ENCODE measurements at places on chromosomes 3 and 15. TPM values are rescaled to one million over a fixed set of nuclear protein-coding genes. Genes with fewer than 3 reads are reported as not detected.

- DNase-seq = no peak
Measured at GRCh38 chr15:33678602-33679001, 289.7 kb upstream of the CHRM5 start.

- DNase-seq = no peak
Measured at GRCh38 chr15:101276501-101277037, 716 bp downstream of the SELENOS start.

DNA sequence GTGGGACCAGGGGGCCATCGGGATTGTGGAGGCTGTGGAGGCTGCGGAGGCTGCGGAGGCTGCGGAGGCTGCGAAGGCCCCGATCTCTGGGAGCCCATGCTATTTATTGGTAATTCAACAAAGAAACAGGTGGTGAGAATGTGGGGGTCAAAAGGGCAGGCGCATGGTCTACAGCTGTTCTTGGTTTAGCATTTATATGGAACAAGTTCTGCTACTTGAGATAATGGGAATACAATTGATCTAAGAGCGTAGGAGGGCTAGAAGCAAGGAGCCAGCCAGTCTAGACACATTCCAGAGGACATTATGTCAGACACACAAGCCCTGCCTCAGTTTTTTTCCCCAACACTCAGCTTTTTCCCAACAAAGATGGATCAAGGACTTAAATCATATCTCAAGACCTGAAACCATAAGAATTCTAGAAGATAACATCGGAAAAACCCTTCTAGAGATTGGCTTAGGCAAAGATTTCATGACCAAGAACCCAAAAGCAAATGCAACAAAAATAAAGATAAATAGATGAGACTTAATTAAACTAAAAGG lies 20.1 kb downstream of the C3orf80 start:
- no peak for DNase-seq

GRCh38 chr3:72738752-72739530 lies 109.3 kb downstream of the SHQ1 start:
- peak; percentile 67 for DNase-seq

- no peak for DNase-seq
Measured at GRCh38 chr15:67172172-67172571, 82.3 kb downstream of the AAGAB start.

DNA sequence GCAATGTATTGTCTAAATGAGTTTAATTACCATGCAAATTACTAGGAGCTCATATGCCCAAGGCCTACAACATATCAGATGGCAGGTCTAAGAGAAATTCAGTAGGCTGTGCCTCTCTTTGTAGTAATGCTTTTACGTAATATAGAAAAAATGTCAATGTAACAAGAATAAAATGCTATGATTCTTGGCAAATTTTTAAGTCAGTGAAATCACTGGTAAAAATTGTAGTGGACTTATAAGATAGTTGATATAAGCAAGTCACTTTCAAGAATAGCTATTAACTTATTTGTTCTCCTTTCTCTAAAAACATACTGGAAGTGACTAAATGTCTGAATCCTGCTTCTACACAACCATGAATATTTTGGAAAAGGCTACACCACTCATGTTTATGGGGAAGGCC lies 707.8 kb downstream of the TUSC7 start:
- DNase-seq = no peak

- no peak for DNase-seq
Measured at GRCh38 chr3:71045212-71045916, 538.2 kb downstream of the FOXP1 start.

DNA sequence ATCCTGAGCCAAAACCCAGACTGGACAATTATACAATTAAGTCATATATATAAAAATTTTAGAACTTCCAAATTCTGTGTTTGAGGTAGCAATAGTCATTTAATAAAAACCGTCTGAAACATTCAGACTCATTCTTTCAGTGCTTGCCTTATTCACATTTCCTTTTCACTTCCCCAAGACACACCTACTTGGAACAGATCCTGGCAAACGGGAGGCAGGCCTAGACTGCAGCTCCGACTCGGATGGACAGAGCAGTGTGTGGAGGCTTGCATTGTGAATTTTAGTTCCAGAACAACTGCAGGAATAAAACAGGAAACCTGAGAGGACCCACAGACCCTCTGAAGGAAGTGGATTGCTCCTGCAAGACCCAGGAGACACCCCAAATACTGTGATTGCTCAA lies 341.4 kb downstream of the CNTN3 start:
- no peak for DNase-seq

GRCh38 chr3:49120096-49120437 lies 556 bp downstream of the USP19 start:
- DNase-seq = no peak

GRCh38 chr3:63642488-63642887 lies 10.0 kb upstream of the SNTN start:
- DNase-seq = no peak

- no peak for DNase-seq
Measured at GRCh38 chr3:17850448-17850847, 108.0 kb upstream of the TBC1D5 start.

DNA sequence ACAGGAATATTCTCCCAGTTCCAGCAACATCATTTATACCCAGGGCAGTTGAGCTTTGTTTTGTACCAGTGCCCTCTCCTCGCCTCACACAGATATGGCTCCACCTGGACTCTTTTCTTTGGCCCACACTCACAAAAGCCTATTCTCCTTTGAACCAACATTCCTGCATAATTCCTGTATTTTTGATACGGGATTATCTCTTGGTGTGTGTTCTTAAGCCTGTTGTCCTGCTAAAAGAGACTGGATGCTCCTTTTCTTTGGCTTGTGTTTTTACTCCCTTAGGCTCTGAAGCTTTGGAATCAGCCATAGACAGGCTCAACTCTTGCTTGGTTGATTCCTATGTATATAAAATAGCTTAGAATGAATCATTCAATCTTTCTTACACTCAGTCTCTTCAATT lies 305.4 kb upstream of the SATB1 start:
- DNase-seq = no peak

The GCSAM gene
- 3.1 TPM for total RNA-seq

The CPNE9 gene
- 0.60 TPM for total RNA-seq
